ENCODE measurements at places on chromosomes 13 and 19.
A peak's percentile ranks its signal among the peaks of the same experiment; 100 is the strongest.

- DNase-seq: peak; percentile 98
Measured at GRCh38 chr19:5804516-5805461, at the start of gene NRTN. TSS of gene NRTN (plus strand) at chr19:5805067. CDS start at chr19:5824166, 19,099 bp downstream.

GRCh38 chr13:99691552-99691951 is 190.3 kb downstream of the TM9SF2 start:
- no peak for DNase-seq

DNA sequence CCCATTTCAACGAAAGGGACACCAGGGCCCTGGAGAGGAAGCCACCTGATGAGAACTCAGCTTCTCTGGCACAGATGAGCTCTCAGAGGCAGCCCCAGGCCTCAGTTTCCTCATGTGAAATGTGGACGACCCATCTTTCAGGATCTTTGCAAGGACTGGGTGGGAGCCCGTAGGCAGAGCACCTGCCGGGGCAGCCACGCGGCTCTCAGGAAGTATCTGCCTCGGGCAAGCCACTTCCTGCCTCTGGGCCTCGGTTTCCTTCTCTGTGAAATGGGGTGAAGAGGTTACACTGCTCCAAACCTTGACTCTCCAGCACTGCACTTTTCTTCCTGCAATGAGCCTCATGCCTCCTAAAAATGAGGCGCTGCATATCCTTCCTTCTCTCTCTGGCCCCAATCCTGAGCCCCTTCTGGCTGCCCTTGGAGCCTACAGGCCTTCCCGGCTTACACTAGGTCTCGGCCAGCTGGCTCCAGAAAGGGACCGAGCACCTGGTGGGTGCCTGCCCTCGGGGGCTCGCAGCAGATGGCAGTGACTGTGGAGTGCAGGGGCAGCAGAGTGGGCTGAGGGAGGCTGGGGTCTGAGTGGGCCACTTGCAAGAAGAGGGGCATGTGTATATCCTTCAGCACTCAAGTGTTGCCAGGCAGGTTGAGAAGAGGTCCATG is 3.5 kb downstream of the SSBP4 start:
- DNase-seq: no peak

GRCh38 chr19:6097911-6098310 is 12.4 kb downstream of the RFX2 start:
- DNase-seq: no peak

- no peak for DNase-seq
Measured at GRCh38 chr13:42645717-42646116, 71.8 kb downstream of the TNFSF11 start.

DNA sequence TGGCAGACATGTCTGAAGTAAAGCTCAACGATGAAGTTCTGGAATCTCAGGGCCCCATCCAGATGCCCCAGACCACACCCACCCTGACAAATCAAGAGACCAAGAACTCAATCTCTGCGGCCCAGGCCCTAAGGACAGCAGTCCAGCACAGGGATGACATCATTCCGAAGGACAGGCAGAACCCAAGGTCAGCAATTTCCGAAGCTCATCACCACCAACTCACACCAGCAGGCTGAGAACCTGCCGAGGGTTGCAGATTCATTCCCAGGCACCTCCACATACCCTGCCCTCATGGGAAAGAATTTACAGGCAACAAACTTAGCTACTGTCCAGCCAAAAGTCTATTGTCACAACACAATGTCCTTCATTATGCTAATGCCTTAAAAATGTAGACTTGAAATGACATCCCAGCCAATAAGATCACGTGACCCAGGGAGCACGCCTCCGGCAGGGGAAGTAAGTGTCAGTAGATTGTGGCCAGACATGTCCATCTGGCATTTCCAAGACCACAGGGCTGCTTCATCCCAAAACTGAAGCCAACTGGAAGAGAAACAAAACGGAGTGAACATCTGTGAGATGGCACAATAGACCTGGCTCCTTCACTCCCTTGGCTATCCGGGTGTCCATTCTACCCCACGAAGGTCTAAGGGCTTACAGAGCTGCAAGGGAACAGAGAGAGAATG is 98.8 kb downstream of the CRYL1 start:
- DNase-seq: no peak

GRCh38 chr19:42246143-42246921 is 3.9 kb upstream of the GSK3A start:
- peak; percentile 90 for DNase-seq

GRCh38 chr13:48159401-48159800 is 64.5 kb upstream of the MED4 start:
- no peak for DNase-seq

DNA sequence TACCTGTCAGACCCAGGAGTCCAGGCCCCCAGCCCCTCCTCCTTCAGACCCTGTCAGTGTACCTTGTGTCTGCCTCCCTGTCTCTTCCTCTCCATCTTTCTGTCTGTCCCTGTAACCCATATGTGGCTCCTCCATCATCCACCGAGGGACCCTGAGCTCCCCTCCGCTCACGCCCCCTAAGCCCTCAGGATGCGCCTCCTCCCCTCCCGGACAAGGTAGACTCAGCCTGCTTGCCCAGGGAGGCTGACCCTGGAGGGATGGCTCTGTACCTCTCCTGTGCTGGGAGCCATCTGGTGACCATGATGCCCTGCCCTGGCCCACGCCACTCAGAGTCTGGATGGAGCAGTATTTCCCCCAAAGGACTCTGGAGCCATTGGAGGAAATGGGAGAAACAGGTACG is 1.0 kb upstream of the CAPN12 start:
- peak; percentile 53 for DNase-seq

DNA sequence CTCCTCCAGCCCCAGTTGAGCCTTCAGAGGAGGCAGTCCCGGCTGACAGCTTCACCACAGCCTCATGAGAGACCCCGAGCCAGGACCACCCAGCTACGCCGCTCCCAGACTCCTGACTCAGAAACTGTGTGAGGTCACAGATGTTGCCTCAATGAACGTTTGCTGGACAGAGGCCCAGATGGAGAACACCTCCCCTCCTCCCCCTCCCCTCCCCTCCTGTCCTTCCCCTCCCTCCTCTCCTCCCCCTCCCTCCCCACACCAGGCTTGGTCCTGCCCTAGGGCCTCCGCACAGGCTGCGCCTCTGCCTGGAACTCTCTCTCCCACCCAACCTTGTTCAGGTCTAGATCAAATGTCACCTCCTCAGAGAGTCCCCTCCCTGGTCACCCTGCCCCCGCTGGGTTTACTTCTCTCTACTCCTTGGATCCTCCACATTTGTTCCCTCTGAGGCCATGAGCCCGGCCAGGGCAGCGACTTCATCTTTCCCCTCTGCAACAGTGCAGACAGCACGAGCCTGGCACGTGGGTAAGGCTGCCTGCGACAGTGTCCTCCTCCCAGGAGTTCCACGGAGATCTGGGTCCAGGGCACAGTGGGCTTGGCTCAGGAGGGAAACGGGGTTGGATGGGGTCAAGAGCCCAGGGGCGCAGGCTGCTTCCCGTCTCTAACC is 17.4 kb downstream of the PIP5K1C start:
- no peak for DNase-seq

All from H7 (cell line).